Hematopoietic multipotent progenitor cell treated with erythropoietin and hydrocortisone succinate and interleukin-3 and kit ligand, for 6 days (in vitro differentiated cells): ENCODE measurements at places on chromosomes 6 and 20.

- no peak for DNase-seq
These were observed 108.1 kb downstream of the DLL1 start for GRCh38 chr6:170182781-170183120.

GRCh38 chr20:38007526-38007925 lies 25.7 kb downstream of the TTI1 start:
- no peak for DNase-seq

DNA sequence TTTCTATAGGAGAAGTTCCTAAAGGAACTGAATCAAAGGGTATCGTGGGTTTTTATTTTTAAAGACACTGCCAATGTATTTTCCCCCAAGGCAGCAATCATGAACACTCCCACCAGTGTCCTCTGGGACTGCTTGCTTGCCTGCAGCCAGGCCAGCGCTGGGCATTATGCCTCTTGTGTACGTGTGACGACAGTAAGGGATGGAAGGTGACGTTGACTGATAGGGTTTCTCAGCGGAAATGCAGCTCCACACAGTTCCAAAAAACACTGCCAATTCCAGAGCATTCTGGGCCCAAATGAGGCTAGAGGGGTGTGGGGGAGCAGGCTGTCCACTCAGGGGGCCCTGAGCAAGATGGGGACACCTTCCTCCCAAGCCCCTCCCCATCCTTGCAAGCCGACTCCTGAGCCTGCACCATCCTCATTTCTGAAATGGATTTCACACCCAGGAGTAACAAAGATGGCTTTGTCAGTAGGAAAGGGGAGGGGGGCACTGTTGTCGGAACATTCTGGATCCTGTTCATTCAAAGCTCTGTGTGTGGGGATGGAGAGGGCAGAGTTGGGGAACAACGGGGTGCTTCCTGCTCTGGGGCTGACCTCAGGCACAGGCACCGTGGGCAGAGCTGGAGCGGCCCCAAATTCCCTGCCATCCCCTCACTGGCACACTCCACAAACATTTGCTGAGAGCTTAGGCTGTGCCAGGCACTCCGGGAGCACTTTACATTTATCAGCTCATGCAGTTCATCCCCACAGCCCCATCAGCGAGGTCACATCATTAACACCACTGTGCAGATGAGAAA lies 20.0 kb downstream of the PREX1 start:
- no peak for DNase-seq

DNA sequence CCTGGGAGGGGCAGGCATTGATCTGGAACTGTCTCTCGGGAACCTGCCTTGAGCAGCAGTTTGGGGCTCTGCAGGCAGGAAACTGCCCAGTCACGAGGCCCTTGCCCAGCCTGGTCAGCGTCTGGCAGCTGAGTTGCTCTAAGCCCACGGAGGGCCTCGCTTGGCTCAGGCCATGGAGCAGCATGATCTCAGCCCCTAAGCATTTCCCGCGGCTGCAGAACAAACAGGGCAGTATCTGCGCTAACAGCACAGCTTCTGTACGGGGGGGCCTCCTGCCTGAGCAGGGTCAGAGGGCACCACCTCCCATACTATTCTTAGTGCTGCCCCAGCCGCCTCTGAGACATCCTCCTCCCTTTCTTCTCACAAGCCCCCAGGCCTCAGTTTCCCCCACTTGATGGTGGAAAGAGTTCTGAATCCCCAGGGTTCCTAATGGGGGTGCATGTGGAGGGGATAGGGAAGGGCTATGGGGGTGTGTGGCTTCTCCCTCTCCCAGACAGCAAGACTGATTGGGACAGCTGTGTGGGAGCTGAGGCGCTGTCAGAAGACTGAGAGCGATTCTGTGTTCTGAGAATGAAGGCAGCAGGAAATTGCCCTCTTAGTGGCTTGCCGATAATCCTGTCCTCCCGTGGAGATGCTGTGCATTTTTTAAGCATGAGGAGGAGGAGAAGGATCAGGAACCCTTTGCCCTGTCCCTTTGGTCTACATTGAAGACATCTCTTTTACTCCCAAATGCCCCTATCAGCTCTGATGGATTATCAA lies 46.4 kb downstream of the MOCS1 start:
- no peak for DNase-seq

DNA sequence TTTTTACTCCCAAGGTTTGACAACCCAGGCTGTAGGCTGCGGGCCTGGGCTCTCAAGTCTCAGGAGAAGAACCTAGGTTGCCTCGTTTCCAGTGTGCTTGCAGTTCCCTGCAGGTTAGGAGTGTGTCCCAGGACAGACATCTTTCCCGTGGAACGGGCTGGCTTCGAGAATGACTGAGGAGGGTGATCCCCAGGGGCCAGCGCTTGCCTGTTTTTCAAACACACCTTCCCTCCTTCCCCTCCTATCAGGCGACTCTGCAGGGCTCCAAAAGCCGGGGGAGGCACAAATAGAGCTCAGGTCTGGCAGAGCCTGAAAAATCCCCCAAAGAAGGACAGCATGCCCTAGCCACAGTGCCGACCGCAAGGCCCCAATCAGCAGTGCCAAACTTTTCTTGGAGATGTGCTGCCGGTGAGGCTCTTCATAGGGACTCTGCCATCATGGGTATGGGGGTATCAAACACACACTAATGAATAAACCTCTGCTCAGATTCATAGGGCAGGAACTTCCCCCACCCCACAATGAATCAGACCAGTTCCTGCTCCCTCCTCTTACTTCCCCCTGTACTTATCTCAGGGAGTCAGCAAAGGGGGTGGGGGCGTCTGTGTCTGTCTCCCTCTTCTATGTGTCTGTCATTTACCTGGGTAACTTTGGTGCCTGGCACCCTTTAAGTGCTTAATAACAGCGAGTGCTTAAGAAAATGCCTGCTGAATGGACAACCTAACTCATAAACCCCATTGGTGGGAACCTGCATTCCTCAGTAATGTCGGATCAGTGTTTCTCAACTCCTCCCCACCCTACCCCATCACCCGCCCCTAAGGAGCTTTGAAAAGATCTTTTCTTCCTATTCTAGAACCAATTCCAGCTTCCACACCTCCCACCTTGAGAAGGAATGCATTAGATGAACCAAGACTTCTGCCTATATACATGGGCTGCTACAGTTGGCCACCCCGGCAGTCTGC lies 1.6 kb downstream of the KCNG1 start:
- DNase-seq: no peak

- no peak for DNase-seq
These were observed 10.9 kb upstream of the F13A1 start for GRCh38 chr6:6331393-6331792.
